ENCODE measurements at places on chromosomes 4 and X. TPM values are rescaled to one million over a fixed set of nuclear protein-coding genes. Genes with fewer than 3 reads are reported as not detected.
A peak's percentile ranks its signal among the peaks of the same experiment; 100 is the strongest.

The SUPT20HL2 gene
- 0.22 TPM for total RNA-seq

The SCRG1 gene
- total RNA-seq = 0.22 TPM

The ANOS1 gene
- total RNA-seq = 2.5 TPM

The APEX2 gene
- 8.6 TPM for total RNA-seq

The FAT4 gene
- 16.3 TPM for total RNA-seq

The BEND2 gene
- total RNA-seq = not detected

The PLAC1 gene
- total RNA-seq = not detected

The TBX22 gene
- total RNA-seq = not detected

GRCh38 chr4:73308286-73308685 is 49.7 kb upstream of the ANKRD17 start:
- no peak for DNase-seq

GRCh38 chr4:14749910-14750309 is 252.4 kb upstream of the CPEB2 start:
- DNase-seq = peak; percentile 38

GRCh38 chr4:69322055-69322454 is 41.8 kb downstream of the UGT2B28 start:
- DNase-seq = no peak

DNA sequence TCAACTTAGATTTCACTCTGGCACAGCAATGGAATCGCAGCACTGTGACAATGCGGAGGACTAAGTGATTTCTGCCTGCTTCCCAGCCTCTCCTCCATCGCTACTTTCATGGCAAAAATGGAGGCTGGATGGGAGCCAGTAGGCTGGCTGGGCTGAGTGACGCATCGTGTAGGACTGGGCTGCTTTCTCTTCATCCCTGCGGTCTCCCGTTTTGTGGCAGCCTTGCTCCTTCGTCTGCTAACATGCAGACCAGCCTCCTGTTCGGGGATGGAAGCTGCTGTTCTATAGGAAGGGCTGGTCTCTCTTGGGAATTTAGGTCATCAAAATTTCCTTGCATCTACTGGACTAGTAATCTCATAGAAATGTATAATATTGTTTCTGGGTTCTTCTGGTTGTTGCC is 15.8 kb upstream of the RGS12 start:
- DNase-seq = no peak

GRCh38 chr4:105933083-105933482 is 37.8 kb downstream of the NPNT start:
- DNase-seq = no peak

DNA sequence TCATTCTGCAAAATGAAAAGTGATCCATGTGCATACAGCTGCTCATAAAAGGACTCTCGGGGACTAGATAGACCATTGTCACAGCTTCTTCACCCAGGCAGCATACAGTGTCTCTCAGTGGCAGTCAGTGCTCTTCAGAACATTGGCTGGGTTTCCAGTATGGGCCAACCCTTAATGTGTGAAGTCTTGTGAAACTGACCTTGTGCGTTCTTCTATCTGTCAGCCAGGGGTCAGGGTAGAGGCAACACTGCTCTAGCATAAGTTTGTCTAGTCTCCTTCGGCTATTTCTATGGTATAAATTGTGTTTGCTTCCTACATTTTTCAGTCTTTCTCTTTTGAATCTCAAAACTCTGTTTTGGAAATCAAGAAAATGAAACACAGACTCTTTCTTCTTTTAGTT is 37.0 kb upstream of the SMIM31 start:
- DNase-seq = no peak

DNA sequence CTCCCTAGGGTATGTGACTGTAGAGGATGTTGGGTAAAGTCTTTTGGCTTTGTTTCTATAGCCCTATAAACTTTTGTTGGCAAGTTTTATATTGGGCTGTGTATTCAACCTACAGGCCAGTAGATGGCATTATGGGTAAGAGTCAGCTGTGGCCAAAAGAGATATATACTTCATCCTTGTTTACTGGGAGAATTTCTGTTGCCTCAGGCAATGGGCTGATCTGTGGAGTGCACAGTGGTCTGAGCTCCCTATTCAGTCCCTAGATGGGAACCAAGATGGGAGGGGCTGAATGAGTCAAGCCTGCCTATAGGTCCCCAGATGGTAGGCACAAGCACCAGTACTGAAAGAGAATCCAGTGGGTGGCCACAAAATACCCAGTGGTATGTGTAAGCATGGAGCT is 580.6 kb downstream of the EPHA5 start:
- DNase-seq = no peak

DNA sequence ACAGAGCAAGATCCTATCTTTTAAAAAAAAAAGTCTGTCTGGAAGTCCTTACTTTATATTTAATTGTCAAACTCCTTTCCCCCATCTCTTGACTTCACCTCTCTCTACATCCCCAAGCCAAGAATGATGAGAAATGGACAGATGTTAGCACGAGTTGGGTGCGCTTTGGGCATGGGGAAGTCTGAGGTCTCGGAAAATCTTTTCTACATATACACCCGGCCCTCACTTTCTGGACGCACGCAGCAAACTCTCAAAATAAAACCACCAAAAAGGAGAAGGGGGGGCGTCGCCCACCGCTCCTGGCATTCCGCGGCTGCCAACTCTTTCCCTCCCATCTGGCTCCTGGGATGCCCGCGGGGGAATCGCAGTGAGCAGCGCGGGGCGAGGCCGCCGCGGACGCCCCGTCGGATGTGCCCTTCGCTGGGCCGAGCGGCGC is 756 bp downstream of the IGFBP7 start:
- no peak for DNase-seq

DNA sequence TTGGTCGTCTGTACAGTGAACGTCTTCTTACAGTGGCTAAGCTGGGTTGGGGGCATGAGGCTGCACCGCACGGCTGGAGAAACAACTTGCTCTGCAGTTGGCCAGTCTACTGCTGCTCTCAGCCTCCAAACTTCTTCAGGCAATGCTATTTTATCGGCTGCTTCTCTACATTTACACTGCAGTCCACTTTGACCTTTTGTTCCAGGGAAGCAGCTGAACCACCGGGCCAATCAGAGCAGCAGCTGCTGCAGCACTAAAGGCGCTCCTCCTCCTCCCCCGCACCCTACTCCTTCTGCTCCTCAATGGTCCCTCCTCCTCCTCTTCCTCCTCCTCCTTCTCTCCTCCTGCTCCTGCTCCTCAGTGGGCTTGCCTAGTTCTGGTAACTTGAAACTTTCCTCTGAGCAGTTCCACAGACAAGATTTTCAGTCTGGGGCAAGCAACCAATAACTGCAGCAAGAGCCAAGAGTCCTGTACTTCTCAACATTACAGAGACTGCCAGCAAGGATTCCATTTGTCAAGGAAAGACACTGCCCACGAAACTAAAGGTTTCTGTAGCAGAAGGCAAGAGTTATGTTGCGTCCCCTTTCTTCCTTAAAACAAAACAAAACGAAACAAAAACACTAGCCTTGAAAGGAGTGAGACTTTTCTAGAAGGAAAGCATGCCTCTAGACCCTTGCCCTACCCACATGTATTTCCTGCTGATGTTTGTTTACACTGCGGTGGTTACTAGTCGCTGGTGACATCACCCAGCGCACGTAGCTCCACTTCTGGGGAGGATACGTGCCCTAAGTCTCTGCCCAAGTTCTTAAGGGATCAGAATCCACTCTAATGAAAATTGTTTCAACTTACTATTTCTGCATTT is 125.7 kb upstream of the NAP1L5 start:
- DNase-seq = peak; percentile 89

All from heart left ventricle (tissue), 16 donors.